Endothelial cell of umbilical vein (primary cell): ENCODE measurements at places on chromosomes 2 and 18.

DNA sequence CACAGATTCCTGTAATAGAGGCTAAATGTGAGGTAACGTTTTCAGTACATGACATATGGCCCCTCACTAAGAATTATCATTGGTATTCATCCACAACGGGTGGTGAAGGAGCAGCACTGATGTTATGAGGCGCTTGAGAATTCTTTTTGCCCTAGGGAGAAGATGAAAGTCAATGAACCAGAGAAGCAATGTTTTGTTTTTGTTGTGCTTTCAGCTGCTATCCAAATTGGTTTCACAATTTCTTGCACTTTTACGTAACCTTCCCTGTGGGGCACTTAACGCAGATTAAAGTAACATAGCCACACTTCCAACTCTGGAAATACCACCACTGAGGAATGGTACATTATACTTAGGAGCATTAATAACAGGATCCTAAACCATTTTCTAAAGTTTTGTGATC lies 13.3 kb upstream of the CCDC85A start:
- DNase-seq = no peak

GRCh38 chr2:152499896-152500735 lies 165.1 kb downstream of the FMNL2 start:
- no peak for DNase-seq

DNA sequence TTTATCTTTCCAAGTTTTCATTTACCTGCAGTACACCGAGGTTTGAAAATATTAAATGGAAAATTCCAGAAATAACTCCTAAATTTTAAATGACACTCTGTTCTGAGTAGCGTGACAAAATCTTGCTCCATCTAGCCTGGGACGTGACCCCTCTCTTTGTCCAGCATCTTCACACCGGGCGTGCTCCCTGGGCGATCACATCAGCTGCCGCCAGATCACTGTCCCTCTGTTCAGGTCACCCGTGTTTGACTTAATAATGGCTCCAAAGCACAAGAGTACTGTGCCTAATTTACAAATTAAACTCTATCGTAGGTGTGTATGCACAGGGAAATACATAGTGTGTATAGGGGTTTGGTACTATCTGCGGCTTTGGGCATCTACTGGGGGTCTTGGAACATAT lies 6.1 kb upstream of the TMEM185B start:
- no peak for DNase-seq

- no peak for DNase-seq
These were observed 239.3 kb upstream of the MYT1L start for GRCh38 chr2:2570360-2570759.

GRCh38 chr18:38545071-38545470 lies 979.5 kb upstream of the CELF4 start:
- DNase-seq = no peak

GRCh38 chr18:2881088-2881839 lies 34.5 kb downstream of the EMILIN2 start:
- no peak for DNase-seq

DNA sequence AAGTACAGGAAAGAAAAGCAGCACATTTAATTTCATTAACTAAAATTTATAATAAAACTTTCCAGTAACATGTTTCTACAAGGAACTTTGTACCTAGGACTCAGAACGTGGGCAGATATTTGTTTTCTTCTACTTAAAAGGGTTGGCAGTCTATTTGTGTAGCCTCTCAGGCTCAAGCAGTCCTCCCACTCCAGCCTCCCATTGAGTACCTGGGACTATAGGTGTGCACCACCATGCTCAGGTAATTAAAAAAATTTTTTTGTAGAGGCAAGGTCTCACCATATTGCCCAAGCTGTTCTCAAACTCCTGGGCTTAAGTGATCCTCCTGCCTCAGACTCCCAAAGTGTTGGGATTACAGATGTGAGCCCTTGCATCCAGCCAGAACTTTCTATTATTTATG lies 36.8 kb downstream of the UGP2 start:
- DNase-seq = no peak

DNA sequence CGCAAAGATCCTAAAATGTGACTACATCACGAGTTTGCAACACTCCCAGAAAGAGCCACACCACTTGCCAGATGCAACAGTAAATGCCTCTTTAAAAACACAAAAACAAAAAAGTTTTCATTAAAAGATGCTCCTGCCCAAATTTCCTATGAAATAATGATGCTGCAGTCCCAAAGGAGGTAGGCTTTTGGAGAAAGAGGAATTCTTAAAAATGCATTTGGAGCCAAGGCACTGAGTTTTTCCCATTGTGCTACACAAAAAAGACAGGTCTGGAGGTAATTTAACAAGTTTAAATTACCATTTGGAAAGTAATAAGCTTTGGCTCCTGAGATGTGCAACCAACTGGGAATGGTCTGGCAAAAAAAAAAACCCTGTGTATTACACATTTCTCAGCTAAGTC lies 145.0 kb downstream of the PID1 start:
- DNase-seq = no peak

- DNase-seq = no peak
These were observed 518.3 kb downstream of the XIRP2 start for GRCh38 chr2:167406558-167406957.

DNA sequence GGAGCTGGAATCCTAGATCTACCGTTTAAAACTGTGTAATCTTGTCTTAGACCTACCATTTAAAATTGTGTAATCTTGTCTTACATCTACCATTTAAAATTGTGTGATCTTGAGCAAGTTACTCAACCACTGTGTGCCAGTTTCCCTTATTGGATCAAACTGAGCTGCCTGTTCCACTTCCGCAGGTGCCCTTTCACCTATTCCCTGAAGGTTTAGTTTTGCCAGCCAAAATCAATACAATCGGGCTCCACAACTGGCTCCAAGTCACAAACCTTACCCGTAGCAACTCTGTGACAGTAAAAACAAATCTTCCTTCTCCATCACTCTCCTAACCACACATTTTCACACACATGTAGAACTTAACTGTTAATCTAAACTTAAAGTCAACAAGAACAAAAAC lies 20.1 kb downstream of the DOCK10 start:
- DNase-seq = no peak

DNA sequence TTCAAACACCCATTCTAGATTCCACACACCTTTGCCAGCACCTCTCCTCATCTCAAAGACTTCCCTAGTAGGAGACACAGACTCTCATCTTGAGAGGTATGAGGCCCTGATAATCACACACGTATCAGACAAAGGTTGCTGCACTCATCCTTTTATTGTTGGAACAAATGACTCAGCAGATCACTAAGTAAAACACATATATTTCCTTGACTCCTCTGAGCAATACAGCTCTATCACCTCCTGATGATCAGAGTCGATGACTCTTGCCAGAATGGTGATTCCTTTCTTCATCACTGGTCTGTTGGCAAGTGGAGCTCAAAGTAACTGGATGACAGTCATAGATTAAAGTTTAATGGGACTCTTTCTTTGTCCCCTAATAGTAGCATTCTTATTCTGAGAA lies 1049.2 kb upstream of the ZEB2 start:
- DNase-seq = no peak

DNA sequence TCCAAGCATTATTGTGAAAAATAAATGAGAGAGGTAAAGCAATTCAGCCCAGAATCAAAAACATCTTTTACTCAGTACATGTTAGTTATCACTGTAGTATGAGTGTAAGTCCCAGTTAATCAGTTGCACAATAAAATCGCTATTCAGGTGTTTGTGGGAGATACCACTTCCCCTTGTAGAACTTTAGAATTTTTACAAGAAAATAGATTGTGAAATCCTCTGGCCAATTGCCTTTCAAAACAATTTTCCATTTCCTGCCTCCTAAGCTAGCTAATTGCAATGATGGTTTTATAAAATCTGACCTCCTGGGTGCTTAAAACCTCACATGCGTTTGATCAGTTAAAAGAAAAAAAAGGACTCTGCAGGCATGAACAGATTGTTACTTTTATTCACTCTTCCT lies 332.5 kb downstream of the PID1 start:
- DNase-seq = no peak
